NT2/D1 (cell line): ENCODE measurements at places on chromosomes 16 and 17.

DNA sequence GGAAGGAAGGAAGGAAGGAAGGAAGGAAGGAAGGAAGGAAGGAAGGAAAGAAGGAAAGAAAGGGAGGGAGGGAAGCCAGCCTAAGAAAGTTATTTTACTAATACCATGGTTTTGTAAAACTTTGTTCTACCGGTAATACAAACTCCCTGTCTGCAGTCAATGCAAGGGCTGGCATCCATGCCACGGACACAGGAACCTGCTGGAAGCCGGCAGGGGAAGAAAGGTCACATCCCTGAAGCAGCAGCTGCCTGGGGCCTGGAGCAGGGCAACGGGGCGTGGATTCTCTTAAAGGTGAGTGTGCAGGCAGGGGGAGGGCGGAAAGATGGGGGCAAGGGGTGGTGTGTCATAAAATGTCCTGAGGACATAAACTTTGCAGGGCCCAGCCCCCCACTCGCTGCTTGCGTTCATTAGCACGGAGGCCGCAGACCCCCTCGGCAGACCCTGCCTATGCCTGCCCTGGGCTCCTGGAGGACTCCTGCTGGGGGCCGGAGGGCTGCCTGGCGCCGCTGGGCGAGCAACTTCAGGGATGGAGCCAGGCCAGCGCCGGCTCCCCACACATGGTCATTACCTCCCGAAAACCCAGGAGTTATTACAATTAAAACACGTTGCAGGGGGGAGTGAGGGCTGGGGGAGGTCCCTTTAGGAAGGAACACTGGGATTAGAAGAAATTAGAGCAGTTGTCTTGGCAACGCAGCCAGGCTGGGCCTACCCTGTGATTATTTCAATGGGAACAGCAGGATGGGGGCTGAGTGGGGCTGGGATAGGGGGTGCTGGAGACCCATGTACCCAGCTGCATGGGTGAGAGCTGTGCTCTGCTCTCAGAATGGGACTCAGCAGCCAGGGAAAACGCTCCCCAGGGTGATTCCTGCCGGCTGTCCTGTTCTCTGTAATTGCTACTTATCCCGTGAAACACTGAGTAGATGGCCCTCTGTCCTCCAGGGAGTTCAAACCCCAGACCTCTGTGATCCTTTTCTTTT is 257.9 kb downstream of the SOX9 start:
- DNase-seq = no peak

DNA sequence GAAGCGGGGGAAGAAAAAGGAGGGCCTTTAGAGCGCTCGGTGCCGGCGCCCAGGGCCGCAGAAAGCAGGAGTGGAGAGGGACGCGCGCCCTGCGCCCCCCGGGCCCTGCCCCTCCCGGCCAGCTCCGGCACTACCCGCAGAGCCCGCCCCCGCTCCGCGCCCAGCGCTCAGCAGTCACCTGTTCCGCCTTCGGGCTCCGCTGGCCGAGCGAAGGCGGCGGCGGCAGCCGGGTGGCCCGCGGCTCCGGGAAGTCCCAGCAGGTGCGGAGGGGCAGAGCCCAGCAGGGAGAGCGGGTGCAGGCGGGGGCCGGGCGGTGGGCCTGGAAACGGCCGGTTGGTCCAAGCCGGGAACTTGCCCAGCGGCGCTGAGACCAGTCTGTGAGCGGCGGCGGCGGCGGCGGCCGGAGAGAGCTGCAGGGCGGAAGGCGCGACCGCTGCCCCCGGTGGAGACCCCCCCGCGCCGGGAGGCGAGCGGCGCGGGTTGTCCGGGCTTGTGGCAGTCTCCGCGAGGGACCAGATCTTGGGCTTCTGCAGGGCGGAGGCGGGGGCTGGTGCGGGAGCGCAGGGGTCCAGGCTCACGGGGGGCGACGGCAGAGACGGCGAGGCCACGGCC is 2.2 kb downstream of the IRX3 start:
- no peak for DNase-seq

DNA sequence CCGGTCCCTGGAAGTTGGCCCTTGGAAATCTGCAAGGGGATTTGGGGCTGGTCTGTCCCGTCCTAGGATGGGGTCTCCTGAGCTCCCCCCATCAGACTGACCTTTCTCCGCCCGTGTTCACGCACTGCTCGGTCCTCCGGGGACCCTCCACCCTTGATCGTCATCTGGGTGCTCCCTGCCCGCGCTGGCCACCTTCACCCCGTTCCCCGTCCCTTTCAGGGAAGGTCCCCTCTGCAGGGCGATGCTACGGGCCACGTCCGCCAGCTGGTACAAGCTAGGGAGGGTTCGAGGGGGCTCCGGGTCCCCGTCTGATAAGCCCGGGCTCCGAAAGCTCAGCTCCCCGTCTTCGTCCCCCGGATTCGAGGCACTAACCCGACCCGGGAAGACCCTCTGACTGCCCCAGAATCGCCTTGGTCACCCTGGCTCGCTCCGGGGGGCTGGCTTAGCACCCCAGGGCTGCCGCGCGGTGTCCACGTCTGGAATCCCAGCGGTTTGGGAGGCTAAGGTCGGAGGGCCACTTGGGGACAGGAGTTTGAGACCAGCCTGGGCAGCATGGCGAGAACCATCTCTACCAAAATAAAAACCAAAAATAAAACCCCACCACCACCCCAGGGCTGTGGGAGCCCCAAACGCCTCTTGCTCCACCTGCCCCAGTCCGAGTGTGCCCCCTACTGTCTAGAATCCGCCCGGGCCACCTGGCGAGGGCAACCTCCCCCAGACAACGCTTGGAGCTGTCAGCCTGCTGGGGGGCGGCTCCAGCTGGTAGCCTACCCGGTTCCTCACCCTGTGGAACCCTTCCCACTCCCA is 1.1 kb upstream of the SLC43A2 start:
- DNase-seq = no peak

- DNase-seq = no peak
These were observed 61.3 kb downstream of the C16orf95 start for GRCh38 chr16:87255866-87256265.

GRCh38 chr16:79325226-79325945 is 275.2 kb downstream of the MAF start:
- no peak for DNase-seq

- no peak for DNase-seq
These were observed 2.0 kb downstream of the PPP1R9B start for GRCh38 chr17:50148226-50149090.

DNA sequence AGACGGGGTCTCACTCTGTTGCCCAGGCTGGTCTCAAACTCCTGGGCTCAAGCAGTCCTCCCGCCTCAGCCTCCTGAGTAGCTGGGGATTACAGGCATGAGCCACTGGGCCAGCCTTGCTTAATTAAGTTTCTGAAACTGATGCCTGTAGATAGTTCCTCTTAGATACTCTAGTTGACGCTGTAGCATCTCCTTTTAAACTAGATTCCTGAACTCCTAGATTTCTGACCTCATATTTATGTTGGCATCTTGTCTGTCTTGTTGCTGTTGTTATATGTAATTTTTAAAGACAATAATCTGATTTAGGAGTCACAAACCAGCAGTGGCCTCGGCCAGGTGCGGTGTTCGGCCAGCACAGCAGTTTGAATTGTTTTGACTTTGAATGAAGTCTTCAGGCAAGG is 37.5 kb downstream of the DHRS7B start:
- DNase-seq = no peak

DNA sequence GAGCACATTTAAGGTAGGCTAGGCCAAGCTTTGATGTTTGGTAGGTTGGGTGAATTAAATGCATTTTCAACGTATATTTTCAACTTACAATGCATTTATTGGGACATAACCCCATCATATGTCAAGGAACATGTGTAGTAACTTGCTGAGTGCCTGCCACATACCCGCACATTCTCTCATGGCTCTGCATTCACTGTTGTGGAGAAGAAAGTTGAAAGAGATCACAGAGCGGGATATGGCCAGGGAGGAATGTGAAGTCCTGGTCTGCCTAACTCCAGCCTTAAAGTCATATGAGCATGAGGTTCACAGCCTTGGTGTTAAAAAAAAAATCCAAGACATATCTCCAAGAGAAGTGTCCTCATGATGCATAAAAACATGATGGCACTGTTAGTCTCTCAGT is 79.1 kb downstream of the CFDP1 start:
- DNase-seq = no peak

- DNase-seq = no peak
These were observed 23.8 kb downstream of the TEX14 start for GRCh38 chr17:58667934-58668597.

GRCh38 chr17:74031316-74032090 is 172.0 kb upstream of the RPL38 start:
- DNase-seq = no peak

GRCh38 chr17:40978575-40979151 is 5.5 kb downstream of the KRT40 start:
- DNase-seq = no peak

DNA sequence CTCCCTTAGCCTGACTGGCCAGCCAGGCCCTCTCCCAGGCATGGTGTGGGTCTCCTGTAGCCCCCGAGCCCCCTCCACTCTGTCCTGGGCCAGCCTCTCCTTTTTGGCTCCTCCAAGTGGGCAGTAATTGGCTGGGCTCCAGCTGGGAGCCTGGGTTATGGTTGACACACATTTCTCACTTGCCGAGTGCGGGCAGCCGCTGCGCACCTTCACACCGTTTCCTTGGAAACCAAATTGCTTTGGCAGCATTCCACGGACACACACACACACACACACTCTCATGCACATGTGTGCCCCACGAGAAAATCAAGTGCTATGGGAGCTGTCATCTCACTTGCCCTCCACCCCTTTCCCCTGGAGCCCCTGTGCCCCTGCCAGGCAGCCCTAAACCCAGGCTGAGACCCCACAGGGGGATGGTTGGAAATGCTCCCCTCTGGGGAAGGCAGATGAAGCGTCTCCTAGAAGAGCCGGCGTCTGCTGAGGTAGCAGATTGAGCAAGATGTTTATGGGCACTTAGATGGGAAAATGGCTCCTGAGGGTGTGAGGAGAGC is 402.7 kb upstream of the TNRC6C start:
- no peak for DNase-seq

DNA sequence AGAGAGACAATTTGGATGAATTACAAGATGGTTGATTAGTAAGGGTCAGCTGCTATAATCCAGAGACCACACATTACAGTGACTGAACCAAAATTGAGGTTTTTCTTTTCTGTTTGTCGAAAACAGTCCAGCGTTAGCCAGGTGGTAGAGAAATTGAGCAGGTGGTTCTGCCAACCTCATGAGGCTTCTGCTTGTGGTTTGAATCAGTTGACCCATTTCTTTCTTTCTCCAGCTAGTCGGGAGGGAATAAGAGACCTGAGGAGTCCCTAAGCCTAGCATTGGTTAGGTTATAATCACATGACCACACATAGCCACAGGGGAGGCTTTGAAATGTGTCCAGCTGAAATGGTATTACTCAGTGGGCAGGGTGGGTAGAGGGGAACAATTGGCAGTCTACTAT is 504.6 kb downstream of the HS3ST4 start:
- DNase-seq = no peak

DNA sequence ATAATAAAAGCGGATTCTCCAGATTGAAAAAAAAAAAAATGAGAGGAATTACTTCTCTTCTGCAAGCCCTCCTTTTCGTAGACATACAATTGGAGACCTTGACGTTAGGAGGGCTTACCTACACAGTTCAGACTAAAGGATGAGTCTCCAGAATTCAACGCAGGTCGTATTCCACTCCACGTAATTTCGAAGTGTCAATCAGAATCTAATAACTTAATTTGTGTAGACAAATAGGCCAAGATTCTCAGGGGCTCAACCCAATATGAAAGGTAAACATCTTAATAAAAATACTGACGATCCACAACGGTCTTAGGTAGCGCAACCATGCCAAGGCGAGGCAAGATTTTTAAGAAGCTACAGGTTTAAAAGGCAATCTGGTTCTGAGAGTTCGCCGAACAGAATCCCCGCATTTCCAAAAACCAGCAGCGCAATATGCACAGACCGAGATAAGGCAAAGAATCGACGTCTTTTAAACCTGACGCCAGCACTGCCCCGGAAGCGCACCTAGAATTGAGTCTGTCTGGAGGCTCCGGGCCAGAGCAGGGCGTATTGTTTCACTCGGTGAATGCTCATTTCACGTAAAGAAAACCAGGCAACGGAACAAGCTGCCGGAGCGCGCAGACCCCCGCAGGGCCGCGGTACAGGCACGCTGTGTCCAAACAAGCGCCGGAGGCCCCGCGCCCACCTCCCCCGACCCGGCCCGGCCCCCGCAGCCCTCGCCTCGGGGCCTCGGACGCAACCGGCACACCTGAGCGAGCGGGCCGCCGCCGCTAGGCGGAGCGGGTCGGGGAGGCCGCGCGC is 623 bp downstream of the MBTPS1 start:
- no peak for DNase-seq

GRCh38 chr16:66846831-66847230 is 2.6 kb downstream of the CA7 start:
- DNase-seq = no peak

GRCh38 chr17:34141590-34141989 is 113.5 kb upstream of the CCL2 start:
- DNase-seq = no peak

GRCh38 chr17:44229090-44229489 is 9.6 kb upstream of the UBTF start:
- DNase-seq = no peak

DNA sequence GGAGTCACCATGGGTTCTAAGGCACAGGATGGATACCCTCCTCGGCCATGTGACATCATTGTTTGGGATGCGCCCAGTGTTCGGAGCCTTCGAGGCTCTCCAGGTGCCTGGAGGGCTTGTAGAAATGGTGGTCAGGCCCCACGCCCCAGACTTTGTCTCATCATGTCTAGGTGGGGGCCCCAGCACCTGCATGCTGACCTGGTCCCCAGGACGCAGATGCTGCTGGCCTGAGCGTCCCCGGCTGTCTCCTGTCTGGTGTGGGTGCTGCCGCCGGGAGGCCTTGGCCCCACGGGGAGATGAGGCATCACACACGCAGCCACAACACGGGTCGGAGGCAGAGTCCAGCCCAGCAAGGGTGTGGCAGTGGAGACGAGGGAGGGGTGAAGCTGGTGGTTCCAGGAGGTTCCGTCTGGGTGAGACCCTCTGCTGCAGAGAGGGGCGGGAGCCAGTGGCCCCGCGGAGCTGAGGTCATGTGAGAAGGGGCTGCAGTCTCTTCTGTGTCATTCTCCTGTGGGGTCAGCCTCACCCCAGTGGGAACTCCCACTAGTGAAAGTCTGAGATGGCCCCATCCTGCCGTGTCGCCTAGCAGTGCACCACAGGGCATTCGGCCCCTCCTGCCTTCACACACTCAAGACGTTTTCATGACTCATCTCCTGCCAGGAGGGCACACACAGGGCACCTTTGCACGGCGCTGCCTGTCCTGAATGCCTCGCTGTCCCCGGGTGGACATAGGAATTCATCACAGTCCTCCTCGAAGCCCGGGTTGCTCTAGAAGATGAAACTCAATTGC is 46.6 kb downstream of the JPH3 start:
- DNase-seq = no peak

DNA sequence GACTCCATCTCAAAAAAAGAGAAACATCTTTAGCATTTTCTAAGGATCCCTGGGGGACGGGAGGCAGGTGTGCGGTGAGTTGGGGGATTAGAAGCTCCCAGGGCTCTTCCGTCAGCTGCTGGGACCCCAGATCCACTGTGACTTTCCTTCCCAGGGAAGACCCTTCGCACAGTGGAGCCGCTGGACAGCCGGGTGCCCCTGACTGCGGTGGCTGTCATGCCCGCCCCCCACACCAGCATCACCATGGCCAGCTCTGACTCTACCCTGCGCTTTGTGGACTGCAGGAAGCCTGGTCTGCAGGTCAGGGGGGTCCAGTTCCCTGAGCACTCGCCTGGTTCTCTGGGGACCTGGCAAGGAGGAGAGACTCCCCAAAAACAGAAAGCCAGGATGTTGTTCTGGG is 7.3 kb upstream of the SERPINF2 start:
- no peak for DNase-seq
